ENCODE measurements at places on chromosomes 4 and X. TPM values are rescaled to one million over a fixed set of nuclear protein-coding genes. Genes with fewer than 3 reads are reported as not detected.
A peak's percentile ranks its signal among the peaks of the same experiment; 100 is the strongest.

DNA sequence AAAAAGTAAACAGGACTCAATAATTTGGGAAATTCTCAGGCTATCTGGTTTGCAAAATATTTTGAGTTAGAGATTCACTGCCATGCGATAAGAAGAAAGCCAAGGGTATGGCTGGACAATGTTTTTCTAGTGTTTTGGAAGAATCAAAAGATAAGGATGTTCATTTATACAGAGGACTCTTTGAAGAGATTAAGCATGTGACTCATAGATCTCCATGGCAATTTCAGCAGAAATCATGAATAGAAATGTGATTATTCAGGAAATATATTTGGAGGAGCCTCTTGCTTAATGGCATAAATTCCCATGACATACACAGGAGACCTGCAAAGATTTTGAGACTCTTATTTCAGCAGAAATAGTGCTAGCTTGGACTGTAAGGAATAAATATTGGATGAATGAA, 16.7 kb upstream of the FRAS1 start:
- DNase-seq = no peak

DNA sequence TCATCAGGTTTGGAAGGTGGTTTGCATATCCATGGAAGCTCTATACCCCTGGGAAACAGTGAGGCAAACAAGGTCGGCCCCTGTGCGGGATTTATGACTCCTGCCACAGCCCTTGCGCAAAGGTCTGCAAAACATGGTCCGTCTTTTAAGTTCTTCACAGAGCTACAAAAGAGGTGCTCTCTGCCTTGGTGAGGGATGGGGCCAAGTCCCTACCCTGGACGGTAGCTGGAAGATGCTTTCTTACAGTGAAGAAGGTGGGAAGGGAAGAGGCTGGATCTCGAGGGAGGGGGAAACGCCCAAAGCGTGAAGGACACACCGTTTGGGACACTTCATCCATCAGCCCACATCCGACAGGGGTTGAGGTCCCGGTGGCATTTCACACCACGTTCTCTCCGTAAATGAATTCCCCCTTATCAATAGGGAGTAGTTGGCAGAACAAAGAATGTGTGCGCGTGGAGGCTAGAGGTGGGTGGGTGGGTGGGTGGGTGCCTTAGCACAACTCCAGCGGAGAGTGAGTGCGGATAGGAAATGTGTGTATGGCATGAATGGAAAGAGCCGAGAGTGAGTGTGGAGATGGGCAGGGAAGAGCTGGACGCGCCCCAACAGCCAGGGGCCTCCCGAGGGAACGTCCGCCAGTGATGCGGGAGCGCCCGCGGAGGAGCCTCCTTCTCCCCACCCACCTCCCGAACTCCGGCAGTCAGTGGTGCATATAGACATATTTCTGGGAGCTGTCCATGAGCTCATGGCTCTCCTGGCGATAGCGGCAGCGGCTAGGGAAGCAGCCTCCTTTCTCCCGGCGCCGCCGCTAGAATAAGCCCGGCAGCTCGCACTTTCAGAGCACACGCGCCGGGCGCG, 68.3 kb downstream of the LARP7 start:
- peak; percentile 78 for DNase-seq

DNA sequence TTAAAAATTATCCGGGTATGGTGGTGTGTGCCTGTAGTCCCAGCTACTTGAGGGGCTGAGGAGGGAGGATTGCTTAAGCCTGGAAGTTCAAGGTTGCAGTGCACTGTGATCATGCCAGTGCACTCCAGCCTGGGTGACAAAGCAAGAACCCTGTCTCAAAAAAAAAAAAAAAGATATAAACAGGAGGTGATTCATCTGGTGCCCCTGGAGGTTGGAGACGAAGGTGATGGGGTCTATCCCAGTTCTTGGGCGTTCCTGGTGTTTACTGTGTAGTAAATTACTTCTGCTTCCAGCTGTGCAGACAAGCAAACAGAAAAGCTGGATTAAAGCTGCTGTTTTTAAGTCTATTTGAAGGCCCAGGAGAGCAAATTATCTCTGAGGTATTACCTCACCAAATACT, 19.9 kb downstream of the GPKOW start:
- no peak for DNase-seq

DNA sequence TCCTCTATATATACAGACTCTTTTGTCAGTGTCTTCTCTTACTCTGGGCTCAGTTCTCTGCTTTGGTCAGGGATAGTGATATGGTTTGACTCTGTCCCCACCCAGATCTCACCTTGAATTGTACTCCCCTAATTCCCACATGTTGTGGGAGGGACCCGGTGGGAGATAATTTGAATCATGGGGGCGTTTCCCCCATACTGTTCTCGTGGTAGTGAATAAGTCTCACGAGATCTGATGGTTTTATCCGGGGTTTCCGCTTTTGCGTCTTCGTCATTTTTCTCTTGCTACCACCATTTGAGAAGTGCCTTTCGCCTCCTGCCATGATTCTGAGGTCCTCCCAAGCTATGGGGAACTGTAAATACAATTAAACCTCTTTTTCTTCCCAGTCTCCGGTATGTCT, 144.4 kb downstream of the GLUD2 start:
- no peak for DNase-seq

DNA sequence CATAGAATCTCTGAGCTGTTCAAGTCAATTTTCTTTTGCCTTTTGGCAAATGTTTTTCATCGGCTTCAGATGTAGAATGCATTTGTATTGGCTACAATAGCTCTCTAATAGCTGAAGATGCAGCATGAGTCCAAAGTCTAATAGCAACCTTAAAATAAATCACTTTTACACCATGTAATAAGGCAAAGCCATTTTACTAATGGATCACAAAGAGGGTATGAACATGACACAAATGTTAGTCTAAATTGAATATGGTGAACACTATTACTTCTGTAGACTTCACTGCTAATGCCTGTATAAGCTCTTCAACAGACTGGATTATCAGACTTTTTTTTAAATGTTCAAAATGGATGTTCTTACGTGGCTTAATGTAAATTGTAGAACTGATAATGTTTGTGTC, 645.3 kb downstream of the TLL1 start:
- no peak for DNase-seq

DNA sequence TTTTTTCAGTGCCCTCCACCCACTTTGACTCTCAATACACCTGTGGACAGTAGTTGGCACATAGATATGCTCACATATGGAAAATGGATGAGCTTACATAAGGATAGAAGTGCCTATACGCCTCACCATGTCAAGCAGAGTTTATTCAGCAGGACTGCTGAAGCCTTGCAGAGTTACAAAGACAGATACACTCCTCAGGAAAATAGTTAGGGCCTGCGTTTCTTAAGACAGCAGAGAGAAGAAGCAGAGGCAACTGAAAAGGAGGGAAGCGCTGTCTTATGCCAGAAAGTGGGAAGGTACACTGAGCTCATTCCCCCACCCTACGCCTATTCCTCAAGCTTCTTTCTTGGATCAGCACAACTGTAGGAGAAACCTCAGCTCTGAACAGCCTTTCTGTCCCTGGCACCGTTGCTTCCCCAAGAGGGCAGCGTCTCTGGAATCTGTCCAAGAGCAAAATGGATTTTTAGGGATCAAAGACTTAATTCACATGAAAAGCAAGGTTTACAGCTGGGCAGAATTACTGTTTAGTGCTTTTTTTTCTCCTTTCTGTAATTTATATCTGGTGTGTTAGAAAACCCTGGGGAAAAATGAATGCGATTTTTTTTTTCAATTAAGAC, 37.3 kb upstream of the MBTPS2 start:
- DNase-seq = no peak

GRCh38 chr4:133148690-133149363, at the start of gene PCDH10:
Gene PCDH10 (plus strand): TSS chr4:133149294. CDS start chr4:133150141, 847 bp downstream.
- peak; percentile 94 for DNase-seq

DNA sequence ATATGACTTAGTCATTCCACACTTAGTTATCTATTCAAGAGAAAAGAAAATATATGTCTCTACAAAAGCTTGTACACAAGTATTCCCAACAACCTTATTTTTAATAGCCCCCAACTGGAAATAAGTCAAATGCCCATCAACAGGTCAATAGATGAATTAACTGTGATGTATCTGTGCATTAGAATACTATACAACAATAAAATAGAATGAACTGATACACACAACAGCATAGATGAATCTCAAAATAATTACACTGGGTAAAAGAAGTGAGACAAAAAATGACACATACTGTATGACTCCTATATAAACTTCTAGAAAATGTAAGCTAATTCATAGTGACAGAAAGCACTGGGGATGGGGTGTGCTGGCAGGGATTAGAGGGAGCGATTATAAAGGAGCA, 354.1 kb upstream of the DIPK2B start:
- DNase-seq = no peak

GRCh38 chr4:138448169-138448568, 206.0 kb upstream of the SLC7A11 start:
- no peak for DNase-seq

DNA sequence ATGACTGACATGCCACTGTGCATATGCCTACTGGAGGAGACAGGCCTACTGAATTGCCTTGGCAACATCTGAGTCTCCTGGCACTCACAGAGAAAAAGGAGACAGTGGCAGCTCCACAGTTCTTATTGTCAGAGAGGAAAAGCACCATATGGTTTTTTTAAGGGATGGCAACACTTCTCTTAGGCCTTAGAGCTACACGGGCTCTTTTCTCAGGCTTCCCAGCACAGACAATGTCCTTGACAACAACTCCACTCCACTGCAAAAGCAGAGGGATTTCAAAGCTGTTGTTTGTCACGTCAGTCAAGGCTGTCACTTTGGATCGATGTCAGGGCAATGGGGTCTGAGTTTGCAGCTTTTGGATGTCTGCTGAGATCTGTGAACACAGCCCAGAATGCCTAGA, 4.7 kb upstream of the CLCN4 start:
- peak; percentile 2 for DNase-seq

GRCh38 chr4:587671-588350, 11.7 kb upstream of the TMEM271 start:
- no peak for DNase-seq

DNA sequence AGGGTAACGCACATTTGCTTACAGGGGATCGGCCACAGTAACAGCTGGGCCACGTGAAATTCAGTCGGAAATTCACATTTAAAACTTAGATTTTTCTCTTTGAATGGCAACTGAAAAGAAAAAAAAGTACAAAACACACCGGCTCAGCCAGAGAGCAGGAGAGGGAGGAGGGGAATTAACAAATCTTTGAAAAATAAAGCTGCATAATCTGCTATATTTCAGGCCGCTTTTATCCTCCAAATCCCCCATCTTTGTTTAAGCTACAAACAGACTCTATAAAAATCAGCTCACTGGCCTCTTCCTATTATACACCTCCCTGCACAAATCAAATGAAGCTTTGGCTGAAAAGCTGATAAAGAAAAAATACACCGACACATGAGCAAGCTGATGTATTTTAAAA, 169.1 kb downstream of the LDB2 start:
- DNase-seq = no peak

DNA sequence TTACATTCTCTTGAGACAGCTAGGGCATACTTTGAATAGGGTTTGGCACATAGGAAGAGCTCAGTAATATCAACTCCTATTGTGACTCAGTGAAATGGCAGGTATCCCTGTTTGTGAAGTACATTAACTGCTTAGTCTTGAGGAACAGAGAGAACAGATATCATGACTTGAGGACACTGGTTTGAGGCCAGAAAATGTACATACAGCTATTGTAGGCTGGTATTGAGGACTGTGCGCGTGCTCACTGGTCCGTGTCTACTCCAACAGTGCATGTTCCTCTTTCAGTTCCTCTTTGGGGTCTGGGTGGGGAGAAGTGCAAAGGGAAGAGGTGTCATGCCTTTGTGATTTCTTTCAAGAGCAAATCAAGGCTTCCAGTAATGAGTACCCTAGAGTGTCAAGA, 34.6 kb upstream of the TBC1D9 start:
- no peak for DNase-seq

GRCh38 chr4:189050643-189051042, 890.0 kb upstream of the FRG1 start:
- no peak for DNase-seq

GRCh38 chrX:54745676-54746075, 52.4 kb downstream of the ITIH6 start:
- no peak for DNase-seq

GRCh38 chr4:100062921-100063320, 112.8 kb upstream of the H2AZ1 start:
- no peak for DNase-seq

DNA sequence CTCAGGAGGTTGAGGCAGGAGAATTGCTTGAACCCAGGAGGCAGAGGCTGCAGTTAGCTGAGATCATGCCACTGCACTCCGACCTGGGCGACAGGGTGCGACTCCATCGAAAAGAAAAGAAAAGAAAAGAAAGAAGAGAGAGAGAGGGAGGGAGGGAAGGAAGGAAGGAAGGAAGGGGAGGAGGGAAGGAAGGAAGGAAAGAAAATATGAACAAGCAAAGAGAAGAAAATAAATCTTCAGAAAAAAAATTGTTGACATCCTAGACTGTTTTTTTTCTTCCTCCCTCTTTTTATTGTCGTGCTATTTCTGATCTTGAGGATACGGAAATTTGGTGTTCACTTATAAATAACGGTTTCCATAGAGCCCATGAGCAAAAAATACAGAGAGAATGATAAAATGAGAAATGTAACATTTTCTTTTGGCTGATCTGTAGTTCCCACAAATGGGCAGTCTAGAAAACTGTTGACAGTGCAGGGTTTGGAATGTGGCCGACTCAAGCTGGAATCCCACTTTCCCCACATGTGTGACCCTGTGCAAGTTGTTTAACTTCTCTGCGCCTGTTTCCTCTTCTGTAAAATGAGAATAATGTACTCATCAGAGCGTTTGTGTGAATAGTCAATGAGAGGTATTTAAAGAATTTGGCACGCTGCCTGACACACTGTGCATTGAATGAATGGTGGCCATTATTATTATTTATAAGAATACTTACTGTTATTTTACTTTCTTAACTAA, 19.4 kb downstream of the SORBS2 start:
- DNase-seq = no peak

- no peak for DNase-seq
Observed at GRCh38 chr4:153318696-153319320, 25.7 kb upstream of the MND1 start.

DNA sequence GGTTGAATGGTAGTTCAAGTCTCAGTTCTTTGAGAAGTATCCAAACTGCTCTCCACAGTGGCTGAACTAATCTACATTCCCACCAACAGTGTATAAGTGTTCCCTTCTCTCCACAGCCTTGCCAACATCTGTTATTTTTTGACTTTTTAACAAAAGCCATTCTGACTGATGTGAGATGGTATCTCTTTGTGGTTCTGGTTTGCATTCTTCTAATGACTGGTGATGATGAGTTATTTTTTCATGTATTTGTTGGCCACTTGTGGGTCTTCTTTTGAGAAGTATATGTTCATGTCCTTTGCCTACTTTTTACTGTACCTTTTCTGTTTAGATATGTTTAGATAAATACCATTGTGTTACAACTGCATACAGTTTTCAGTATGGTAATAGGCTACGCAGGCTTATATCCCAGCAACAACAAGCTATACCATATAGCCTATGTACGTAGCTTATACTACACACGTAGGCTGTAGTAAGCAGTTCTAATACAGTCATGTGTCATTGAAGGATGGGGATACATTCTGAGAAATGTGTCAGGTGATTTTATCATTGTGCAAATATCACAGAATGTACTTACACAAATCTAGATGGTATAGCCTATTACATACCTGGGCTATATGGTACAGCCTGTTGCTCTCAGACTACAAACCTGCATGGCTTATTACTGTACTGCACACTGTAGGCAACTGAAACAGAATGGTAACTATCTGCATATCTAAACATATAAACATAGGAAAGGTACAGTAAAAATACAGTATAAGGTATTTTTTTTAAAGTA, 28.1 kb downstream of the KLHL8 start:
- no peak for DNase-seq

Gene SASH3
- total RNA-seq = 6.7 TPM

Gene PNMA3
- not detected for total RNA-seq

Gene ATP8A1
- 14.5 TPM for total RNA-seq

Gene LRRC66
- total RNA-seq = 3.9 TPM

Gene RIPPLY1
- total RNA-seq = not detected

Gene SULT1B1
- total RNA-seq = 0.82 TPM

Gene ITM2A
- total RNA-seq = 21.8 TPM
